ENCODE measurements at places on chromosomes 3 and 15.

- DNase-seq, result peak; percentile 59
Observed at GRCh38 chr3:184786280-184786941, 25.6 kb upstream of the VPS8 start.

GRCh38 chr15:85178308-85178707 is 196.7 kb downstream of the PDE8A start:
- DNase-seq, result no peak

GRCh38 chr3:59704292-59704691 is 654.5 kb upstream of the CFAP20DC start:
- DNase-seq, result no peak

GRCh38 chr3:156742401-156742800 is 68.0 kb downstream of the TIPARP start:
- DNase-seq, result no peak

DNA sequence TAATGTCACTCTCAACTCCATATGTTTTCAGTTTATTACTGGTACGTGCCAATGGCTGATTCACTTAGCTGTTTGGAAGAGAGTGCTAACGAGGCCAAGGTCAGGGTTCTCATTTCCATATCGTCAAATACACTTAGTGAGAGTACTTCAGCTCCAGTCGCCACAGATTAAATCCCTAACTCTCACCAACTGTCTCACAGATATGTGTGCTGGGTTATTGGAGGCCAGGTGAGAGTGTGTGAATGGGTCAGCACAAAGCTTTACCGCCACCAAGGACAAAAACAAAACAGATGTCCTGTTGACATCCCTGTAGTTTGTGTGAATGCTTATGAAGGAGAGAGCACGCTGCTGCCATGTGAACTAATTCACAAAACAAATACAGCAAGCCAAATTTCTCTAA is 133.5 kb upstream of the TBL1XR1 start:
- DNase-seq, result peak; percentile 37

DNA sequence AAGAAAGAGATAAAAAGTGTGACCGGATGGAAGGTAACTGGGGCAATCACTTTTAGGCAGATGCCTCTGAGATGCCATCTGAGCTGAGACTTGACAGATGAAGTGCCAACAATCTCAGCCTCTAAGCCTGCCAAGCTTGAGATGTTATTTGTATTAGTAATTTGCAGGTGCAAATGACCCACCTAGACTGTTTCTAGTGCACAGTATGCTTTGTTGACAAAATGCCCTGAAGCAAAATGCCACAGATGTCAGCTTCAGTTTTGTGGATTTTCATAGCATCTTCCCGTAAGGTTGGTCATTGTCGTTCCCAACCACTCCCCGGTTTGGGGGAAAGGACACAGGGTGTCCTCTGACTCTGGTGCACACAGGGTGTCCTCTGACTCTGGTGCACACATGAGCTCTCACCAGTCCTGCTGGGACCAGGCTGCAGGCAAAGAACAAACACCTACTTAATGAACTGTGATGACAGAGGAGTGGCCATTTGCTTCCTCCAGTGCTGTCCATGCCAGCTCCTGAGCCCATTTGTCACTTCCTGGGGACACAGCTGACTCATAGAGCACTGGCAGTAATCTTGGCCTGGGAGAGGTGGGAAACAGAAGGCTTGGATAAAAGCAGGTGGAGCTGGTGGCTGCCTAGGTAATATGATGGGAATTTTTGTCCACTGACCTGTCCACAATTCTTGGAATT is 16.7 kb upstream of the PPP1R2 start:
- no peak for DNase-seq

- DNase-seq, result peak; percentile 77
Observed at GRCh38 chr15:78108300-78109084, 16.1 kb downstream of the SH2D7 start.

GRCh38 chr15:68781766-68782588 is 38.7 kb downstream of the ANP32A start:
- no peak for DNase-seq

- no peak for DNase-seq
Observed at GRCh38 chr3:169104972-169105371, 558.5 kb downstream of the MECOM start.

DNA sequence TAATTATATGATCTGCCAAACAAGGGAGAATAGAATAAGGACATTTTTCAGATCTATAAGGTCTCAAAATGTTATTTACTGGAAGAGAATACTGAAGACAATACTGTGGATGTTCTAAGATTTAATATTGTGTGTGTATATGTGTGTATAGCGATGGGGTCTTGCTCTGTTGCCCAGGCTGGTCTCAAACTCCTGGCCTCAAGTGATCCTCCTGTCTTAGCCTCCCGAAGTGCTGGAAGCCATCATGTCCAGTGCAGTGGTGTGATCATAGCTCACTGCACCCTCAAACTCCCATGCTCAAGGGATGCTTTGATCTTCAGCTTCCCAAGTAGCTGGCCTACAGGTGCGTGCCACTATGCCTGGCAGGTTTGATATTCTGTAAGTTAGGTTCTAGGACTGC is 91.3 kb downstream of the NBEAL2 start:
- no peak for DNase-seq

GRCh38 chr3:66904831-66905493 is 93.1 kb upstream of the KBTBD8 start:
- DNase-seq, result no peak

- no peak for DNase-seq
Observed at GRCh38 chr3:154229217-154229590, 95.1 kb downstream of the DHX36 start.
